NCI-H1105 treated with DMSO at 0.1 percent for 48 hours (cell line): ENCODE measurements at places on chromosomes 3 and 15.

- DNase-seq: no peak
Measured at GRCh38 chr15:90868261-90868689, at the start of gene FURIN. Gene FURIN, plus strand, starts transcription at chr15:90868588. Its CDS starts 7,153 bp downstream, at chr15:90875741.

DNA sequence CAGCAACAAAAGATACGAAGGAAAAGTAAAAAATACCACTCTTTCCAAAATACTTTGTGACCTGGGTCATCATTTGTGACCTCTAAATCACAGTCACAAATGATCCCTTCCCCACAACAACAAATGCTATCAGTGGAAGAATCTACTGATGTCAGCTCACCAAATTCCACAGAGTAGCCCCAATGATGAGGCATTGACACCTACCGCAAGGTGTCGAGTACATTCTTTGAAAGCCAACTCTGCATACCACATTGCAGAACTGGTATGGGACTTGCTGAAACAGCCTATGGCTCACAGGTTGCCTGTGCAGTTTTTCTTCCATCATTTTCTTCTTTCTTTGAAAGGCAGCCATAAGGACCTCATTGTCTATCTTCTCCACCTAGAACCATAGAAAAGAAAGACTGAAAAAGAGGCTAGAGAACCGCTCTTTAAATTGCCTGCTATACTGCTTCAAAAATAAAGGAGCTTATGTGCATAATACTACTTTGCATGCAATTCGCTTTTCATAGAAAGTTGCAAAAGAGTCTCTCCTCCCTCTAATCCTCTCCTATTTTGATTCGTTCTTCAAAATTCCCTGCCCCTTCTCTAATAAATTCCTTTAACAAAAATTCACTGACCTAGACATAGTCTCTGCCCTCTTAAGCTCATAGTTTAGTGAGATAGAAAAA lies 21.4 kb upstream of the KPNA1 start:
- no peak for DNase-seq

DNA sequence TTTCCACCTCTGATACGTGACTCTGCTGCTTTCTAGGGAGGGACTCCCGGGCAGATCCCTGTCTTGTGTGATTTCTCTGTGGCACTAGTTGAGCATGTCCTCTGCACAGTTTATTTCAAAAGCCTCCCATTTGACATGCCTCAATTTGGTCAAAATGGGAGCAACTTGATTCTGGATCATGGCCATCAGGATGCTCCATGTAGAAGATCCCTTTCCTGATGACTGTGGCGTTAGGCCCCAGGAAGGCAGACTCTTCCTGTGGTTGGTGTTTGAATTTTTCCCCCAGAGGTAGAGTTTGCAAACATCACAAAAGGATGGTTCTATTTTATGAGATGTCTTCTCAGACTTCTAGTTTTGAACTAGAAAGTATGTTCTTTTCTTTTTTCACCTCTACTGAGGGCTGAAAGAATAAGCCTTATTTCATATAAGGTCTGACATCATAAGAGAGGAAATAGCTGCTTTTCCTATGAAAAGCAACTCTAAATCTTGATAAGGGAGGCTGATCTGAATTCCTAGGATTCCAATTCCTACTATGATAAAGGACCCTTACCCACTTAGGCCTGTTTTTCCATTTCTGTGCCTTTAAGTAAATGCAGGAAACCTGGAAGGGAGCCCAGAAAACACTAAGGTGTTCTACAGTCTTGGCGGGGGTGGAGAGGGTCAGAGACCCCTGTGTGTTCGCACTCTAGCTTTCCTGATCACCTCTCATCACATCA lies 243.8 kb upstream of the CHRM5 start:
- DNase-seq: no peak

DNA sequence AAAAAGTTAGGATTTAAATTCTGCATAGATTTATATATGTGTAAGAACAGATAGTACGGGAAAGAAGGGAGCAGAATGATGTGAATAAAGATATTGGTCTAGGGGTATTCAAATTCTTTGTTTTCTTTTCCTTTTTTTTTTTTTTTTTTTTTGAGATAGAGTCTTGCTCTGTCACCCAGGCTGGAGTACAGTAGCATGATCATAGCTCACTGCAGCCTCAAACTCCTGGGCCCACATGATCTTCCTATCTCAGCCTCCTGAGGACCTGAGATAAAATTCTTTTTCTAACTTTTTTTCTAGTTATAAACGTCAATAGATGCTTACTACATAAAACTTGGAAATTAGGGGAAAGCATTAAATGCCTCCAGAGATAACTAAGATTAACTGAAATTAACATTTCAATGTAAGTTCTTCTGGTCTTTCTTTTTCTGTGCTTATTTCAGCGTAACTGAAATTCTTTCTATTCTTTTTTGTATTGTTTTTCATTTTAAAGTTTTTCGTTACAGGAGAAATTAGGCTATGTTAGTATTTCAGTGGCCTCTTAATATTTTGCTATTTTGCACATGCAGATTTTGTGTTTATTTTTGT lies 29.2 kb downstream of the UBE2Q2 start:
- DNase-seq: no peak

DNA sequence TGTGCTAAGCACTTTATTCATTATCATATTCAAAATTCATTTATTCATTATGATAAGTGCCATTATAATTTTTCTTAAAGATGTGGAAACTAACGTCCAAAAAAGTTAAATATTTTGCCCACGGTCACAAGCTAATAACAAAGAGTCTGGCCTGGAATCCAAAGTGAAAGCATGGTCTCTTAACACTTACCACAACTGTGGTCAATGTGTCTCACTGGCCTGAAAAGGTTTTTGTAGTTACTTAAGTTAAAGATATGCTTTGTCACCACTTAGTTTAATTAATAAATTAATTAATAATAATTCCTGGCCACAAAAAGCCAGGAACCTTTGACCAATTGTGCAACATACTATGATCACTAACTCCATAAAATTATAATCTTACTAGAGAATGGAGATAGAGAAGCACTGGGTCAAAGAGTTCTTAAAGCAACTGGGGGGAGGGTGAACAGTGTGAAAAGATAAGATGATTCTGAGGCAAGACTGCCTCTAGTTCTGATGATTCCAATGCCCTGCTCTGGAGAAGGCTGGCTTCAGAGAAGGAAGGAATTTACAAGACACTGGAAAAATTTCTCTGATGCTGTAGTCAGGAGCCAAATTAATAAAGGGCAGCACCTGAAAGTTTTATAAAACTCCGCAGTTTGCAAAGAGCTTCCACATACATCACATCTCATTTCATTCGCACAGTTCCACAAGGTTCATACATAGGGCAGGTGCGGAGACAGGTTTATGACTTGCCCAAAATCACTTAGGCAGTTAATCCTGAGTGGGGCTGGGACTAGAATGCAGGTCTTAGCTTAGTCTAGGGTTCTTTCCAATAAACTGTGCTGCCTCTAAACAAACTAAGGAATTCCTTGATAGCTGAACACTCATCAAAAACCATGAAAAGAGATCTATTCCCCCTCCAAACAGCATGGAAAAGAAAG lies 32.5 kb downstream of the NPTN start:
- no peak for DNase-seq

DNA sequence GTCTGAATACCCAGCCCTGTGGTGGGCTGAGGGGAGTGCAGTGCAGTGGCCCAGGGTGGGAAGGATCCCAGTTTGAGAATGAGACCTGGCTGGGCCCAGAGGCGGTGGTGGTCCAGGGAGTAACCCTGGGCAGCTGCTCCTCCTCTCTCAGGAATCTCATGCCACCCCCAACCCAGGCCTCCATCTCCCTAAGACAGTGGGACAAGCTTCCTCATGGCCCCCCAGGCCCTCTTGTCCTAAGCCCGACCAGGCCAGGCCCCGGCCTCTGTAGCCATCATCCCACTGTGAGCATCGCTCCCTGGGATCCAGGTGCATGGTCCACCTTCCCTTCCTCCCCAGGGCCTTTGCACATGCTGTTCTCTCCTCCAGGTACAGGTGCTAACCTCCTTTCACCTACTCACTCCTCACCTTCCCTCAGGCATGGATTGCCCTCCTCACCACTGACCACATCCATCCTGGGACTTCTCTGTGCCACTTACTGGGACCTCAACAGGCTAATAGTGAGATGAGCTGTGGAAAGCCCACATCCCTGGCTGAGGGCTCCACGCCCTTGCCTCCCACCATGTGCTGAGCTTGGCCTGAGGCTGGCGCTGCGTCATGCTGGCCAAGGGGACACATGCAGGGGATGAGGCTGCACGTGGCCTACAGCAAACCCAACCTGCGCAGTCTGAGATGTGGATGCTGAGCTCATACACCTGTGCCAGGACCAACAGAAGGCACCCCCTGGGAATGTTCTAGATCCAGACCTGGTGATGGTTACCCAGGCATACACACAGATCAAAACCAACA lies 9.9 kb downstream of the CHDH start:
- no peak for DNase-seq

DNA sequence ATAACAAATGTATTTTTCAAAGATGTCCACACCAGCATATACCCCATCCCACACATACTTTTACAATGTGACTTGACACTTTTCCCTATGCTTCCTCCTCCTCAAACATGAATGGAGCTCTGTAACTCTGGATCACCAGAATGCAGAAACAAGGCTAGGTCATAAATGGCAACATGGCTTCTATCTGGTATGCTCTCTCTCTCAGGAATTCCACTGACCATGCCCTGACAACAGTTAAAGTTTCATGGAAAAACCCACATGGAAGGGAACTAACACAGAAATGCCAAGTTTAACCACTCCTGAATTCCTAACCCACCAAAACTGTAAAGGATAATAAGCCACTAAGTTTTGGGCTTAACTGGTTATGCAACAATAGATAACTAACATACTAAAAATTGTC lies 19.9 kb downstream of the MYO9A start:
- no peak for DNase-seq

- DNase-seq: no peak
Measured at GRCh38 chr3:34386309-34386708, 587.9 kb downstream of the PDCD6IP start.

GRCh38 chr3:14512281-14512941 lies 27.7 kb downstream of the GRIP2 start:
- DNase-seq: no peak

DNA sequence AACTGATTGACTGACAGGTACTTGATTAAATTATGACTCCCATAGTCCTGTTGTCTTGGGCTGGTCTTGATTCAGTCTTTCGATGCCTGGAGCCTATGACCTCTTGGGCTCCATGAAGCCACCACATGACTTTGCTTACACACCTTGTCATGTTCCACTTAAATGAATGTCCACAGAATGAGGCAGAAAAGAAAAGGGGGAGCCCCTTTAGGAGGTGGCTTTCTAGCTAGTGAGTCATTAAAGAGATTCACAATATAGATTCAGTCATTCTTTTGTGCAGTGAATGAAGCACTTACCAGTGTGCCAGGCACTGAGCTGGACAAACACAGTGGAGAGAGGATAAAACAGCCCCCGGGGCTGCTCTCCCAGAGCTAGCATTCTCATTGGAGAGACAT lies 17.1 kb downstream of the VIPR1 start:
- no peak for DNase-seq

- DNase-seq: no peak
Measured at GRCh38 chr3:126971891-126972351, 11.0 kb upstream of the PLXNA1 start.
